Activated CD4-positive, CD25-positive, alpha-beta regulatory T cell treated with anti-CD3 and anti-CD28 coated beads, Interleukin-2, amount 50 U/mL, for 72 hours (primary cell): ENCODE measurements at places on chromosomes 4 and X.

GRCh38 chr4:11635342-11635741, 206.6 kb upstream of the HS3ST1 start:
- DNase-seq = no peak

- DNase-seq = no peak
Measured at GRCh38 chrX:133908223-133908955, 77.0 kb downstream of the GPC3 start.

GRCh38 chr4:39609454-39609931, 29.2 kb downstream of the SMIM14 start:
- DNase-seq = no peak

DNA sequence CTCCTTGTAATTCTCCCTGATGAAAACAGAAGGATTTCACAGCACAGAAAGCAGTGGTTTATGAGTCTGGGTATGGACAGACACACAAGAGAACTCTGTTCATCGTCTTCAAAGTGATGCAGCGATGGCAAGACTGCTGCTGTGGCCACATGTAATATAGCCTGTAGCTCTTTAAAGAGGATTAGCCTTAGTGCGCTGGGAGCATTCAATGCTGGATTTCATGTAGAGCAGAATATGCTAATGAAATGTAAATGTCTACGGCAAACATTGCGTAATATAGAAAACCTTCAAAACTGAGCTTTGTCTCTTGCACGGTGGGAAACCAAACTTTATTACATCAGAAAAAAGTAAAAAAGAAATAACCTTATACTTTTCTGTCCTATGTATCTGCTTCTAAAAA, 42.9 kb downstream of the ALPK1 start:
- no peak for DNase-seq

- no peak for DNase-seq
Measured at GRCh38 chr4:189143263-189143952, 797.3 kb upstream of the FRG1 start.

GRCh38 chr4:28548136-28548535, 1687.5 kb downstream of the STIM2 start:
- DNase-seq = no peak

DNA sequence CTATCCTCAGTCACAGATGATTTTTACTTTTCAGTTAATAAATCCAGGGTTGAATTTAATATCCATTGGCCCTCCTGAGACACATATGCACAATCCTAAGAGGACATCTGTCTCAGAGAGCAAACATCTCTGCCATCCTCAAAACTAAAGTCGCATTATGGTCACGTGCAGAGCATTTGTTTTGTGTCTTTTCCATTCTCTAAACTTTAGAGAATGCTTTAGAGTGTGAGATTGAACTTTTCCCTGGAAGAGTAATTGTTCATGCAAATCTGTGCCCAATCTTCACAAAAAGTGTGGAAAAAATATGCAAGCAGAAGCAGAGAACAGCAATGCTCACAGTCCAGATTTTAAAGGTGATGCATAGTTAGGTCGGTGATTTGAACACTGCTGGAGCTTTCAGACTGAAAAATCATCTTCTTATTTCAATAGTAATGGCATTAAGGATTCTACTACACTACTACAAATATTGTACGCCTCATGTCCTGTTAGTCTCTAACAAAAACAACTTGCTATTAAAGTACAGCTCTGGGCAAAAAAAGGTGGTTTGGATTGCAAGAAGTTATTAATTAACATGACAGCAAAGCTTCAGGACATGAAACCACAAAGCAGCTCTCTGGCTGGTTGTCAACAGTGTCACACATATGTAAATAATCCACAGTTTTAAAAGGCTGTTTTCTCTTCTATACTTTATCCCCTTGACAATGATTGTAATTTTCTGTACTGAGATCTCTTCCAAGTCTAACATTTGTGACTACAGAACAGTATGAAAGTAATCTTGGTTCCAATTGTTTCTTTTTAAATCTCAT, 19.9 kb downstream of the DCHS2 start:
- no peak for DNase-seq

DNA sequence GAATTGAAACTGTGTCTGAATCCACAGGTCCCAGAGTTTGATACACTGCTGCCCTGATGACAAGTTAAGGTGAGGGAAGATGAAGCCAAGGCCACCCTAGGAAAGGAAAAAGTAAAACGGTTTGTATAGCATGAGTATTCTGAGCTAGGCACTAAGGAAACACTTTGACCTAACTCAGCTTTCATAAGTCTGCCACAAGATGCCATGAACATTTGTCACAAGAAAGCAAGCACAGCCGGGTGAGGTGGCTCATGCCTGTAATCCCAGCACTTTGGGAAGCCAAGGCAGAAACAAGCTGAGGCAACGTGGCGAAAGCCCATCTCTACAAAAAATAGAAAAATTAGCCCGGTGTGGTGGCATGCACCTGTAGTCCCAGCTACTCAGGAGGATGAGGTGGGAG, 34.2 kb downstream of the ELOVL6 start:
- DNase-seq = no peak

- DNase-seq = no peak
Measured at GRCh38 chr4:24824720-24825119, 29.3 kb downstream of the SOD3 start.

GRCh38 chr4:79466621-79467020, 58.6 kb upstream of the GK2 start:
- no peak for DNase-seq

DNA sequence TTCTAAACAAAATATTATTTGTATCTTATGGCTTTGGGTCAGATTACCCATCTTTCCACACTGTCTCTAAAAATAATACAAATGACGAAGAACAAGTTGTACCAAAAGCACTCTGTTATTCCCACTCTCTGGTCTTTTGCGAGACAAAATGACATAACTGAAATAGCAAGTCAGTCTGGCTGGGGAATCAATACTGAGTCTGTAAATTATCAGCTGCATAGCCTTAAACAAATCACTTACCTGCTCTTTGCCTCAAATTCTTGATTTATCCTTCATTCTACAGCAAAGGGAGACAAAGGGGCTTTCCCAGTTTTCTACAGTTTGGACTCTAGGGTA, 40.9 kb downstream of the SOWAHB start:
- DNase-seq = no peak

DNA sequence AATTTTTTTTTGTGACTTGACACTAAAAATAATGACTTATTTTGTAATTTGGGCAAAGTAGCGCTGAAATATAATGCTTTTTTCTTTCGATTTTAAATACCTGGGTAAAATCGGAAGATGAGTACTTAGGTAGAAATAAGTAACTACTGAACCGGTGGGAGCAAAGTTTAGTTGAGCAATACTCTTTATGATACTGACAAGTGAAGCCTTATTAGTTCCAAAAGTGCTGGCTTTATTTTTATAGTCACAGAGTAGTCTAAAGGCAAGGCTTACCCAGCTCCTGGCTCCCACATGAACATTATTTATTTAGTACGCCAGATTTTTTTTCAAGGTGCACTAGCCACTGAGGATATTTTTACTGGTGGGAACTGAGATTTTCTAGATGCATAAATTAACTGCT, 14.4 kb upstream of the TRPC5OS start:
- DNase-seq = no peak

GRCh38 chr4:53132132-53132891, 233.5 kb downstream of the SCFD2 start:
- DNase-seq = no peak
